Stimulated activated CD4-positive, alpha-beta T cell treated with anti-CD3 and anti-CD28 coated beads, Interleukin-12 subunit alpha, Interleukin-12 subunit beta, amount 100 ng/mL, for 48 hours (primary cell): ENCODE measurements at places on chromosomes 3 and 15.

DNA sequence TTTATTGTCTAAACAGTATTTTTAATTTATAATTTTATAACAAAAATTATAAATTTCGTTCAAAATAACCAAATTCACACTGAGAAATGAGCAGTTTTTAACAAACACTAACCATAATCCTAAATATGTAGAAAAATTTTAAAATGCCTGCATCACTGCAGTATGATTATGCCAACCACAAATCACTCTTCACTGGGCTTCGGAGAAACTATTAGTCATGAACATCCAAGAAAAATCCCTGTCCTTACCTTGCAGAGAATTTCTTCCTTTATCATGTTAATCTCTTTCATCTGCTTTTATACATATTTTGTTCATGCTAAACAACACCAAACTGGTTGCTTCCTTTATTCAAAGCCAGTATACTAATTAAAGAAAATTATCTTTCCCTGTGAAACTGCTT lies 511.0 kb upstream of the ALCAM start:
- DNase-seq, result no peak

- DNase-seq, result no peak
Observed at GRCh38 chr3:8607234-8608040, 37.2 kb downstream of the SSUH2 start.

- no peak for DNase-seq
Observed at GRCh38 chr3:74173090-74173489, 441.4 kb downstream of the CNTN3 start.

- no peak for DNase-seq
Observed at GRCh38 chr15:72796515-72797337, 13.2 kb upstream of the ADPGK start.

DNA sequence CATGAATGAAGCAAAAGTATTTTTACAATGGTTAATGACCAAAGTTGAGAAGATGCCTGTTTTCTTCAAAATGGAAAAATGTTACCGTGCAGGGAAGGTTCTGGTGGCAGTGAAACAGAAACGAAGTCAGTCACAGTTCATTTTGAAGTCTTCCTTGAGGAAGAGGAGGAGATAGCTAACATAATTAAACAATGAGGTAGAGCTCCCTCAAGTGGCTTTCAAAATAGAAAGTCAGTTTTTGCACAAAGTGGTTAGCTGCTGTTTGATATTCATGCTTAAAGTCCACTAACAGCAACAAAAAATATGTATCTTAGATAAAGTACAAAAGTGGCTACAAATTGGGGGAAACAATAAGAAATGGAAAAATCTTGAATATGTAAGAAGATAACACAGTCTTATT lies 87.3 kb downstream of the TFG start:
- no peak for DNase-seq
